ENCODE measurements at places on chromosomes 4 and X. TPM values are rescaled to one million over a fixed set of nuclear protein-coding genes. Genes with fewer than 3 reads are reported as not detected.
A peak's percentile ranks its signal among the peaks of the same experiment; 100 is the strongest.

DNA sequence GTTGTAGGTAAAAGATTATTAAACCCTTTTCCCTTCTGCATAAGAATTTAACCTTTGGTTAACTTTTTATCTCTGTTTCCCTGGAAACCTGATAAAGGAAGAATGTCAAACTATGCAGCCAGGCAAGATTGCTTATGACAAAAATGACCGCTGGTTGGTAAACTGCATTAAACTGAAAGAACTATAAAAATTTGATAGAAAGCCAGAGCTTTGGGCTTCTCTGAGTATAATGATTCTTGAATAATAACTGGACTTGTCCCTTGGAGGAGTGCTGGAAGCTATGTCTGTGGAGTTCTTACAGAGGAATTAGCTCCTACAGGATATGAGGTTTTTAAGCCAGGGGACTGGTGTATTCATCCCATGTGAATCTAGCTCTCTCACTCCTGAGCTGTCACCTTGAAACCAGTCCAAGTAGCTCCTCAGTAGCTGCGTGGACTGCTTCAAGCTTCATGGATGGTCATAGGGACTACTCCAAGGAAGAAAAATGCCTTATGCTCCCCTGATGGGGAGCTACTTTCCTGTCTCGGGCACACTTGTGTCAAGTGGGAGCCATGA lies 52.0 kb downstream of the RASL11B start:
- H3K27me3 ChIP-seq, result no peaks in the 10 kb centered on the region
- peaks cover 14% of the 10 kb centered on the region for H3K4me1 ChIP-seq
- H3K36me3 ChIP-seq, result no peaks in the 10 kb centered on the region
- peak overlapping the region; percentile 63 for H3K27ac ChIP-seq
- DNase-seq, result peak; percentile 89

- H3K27me3 ChIP-seq, result peaks cover 6% of the 10 kb centered on the region
- no peaks in the 10 kb centered on the region for H3K4me1 ChIP-seq
- DNase-seq, result no peak
These were observed 17.3 kb downstream of the SMPX start for GRCh38 chrX:21740329-21741274.

GRCh38 chr4:183392377-183392776 lies 52.1 kb upstream of the CDKN2AIP start:
- no peak overlapping the region for H3K4me3 ChIP-seq
- H3K4me1 ChIP-seq, result no peaks in the 10 kb centered on the region
- no peak overlapping the region for H3K27ac ChIP-seq
- H3K36me3 ChIP-seq, result no peaks in the 10 kb centered on the region
- peaks cover 34% of the 10 kb centered on the region for H3K27me3 ChIP-seq

DNA sequence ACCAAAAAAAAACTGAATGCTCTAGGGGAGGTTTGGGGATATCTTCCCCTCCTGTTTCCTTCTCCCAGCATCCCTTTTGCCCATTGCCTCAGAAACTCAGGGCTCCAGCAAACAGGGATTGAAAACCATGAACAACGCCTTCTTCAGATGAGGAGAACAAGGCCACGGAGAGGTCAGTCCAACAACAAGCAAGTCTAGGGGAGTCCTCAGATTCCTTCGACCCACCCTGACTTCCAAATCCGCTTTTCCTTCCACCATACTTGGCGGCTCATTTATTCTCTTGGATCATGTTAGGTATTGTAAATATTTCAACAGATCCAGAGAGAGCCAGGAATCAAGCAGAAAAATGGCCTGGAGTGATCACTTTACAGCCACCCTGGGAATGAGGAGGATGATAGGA lies 21.9 kb downstream of the REELD1 start:
- DNase-seq, result no peak
- no peaks in the 10 kb centered on the region for H3K4me1 ChIP-seq
- no peak overlapping the region for H3K4me3 ChIP-seq
- H3K27me3 ChIP-seq, result no peaks in the 10 kb centered on the region
- H3K27ac ChIP-seq, result no peak overlapping the region

HERC5 gene
- total RNA-seq, result under 0.01 TPM

DNA sequence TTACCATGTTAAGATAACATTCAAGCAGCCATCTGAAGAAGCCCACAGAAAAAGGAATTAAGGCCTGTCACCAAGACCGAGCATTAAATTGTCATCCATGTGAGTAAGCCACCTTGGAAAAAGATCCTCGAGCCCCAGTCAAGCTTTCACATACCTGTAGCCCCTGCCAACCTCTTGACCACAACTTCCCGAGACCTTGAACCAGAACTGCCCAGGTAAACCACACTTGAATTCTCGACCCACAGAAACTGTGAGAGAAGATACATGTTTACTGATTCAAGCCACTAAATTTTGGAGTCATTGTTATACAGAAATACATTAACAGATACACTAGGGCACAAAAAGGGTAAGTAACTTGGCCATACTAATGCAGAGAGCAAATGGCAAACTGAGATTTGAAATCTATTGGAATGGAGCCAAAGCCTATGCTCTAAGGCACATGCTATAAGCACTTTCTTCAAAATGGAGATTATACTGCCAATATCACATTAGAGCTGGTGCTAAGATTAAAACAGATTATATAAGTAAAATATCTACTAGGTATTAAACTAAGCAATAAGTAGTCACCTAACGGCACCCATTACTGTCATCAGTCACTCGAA lies 49.5 kb downstream of the FAM13A start:
- peaks cover 7% of the 10 kb centered on the region for H3K36me3 ChIP-seq
- no peak overlapping the region for H3K4me3 ChIP-seq
- no peaks in the 10 kb centered on the region for H3K4me1 ChIP-seq
- no peak overlapping the region for H3K27ac ChIP-seq
- DNase-seq, result no peak

DNA sequence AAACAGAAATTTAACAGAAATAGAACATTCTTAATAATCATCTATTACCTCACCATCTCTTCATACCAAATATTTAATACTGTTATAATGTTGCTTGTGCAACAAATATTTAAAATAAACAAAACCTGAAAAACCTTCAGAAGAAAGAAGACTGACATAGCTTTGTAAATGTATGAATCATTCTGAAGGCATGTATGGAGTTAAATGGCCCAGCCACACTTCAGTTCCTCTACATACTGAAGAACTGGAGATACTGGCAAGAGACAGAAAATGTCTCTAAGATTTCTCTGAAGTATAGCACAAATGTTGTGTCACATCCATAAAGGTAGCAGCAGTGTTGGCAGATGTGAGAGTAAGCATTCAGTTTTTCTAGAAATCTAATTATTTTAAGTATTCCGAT lies 275.3 kb upstream of the FGF13 start:
- no peaks in the 10 kb centered on the region for H3K27me3 ChIP-seq
- no peaks in the 10 kb centered on the region for H3K4me1 ChIP-seq
- no peak overlapping the region for H3K27ac ChIP-seq
- no peak for DNase-seq
- no peak overlapping the region for H3K4me3 ChIP-seq

All from IMR-90 (cell line).